ENCODE measurements at places on chromosomes 7 and 10.

GRCh38 chr7:36082216-36082615 is 70.8 kb upstream of the EEPD1 start:
- no peak for DNase-seq

- no peak for DNase-seq
Observed at GRCh38 chr7:127717502-127718339, 65.7 kb downstream of the SND1 start.

DNA sequence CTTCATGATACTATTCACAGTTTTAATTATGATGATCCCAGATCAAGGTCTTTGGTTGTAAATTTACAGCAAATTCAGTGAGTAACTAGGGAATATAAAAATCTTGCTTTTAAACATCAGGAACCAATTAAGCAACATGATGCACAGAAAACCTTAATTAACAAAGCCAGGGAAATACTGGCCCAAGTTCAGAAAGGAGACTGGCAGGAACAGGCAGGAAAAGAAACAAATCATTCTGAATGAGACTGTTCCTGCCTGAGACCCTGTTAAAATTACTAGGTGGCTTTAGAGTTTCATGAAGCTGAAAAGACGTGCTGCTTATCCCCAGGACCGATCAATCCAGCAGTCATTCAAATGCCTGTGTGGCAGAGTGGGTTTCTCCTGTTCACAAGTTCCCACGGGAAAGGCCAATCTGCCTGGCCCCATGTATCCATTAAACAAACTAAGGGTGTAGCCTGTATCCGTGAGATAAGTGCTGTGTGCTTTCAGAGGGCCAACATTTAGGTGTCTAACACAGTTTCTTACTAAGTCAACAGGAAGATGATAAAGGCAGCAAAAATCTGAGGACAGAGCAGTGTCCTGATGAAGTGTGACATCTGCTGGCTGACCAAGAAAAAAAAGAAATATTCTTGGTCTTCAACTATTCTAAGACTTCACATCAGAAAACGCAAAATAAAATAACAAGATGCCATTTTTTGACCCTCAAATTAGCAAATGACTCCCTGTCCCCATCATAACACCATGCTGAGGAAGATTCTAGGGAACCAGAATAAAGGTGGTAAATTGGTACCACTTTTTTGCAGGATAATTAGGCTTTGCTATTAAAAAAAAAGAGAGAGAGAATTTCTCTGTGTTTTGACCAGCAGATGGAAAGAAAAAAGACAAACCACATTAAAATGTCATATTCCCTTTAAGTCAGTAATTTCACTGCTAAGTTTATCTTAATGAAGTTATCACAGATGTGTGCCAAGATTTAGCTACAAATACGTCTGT is 34.2 kb downstream of the PUS7 start:
- peak; percentile 7 for DNase-seq

DNA sequence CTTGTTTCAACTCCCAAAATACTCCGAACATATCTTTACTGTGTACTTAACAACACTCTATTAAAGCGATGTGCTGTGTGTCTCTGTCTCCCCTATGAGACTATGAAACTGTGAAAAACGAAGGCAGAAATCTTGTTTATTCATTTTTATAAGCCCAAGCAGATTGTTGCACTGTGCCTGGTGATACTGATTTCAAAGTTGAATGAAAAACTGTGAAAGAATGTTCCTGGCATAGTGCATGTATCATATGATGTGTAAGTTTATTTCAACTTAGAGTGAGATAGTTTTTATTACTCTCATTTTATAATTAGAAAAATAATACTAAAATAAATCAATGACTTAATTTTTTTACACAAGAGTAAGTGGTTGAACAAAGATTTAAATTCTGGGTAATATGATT is 471.9 kb upstream of the PCDH15 start:
- DNase-seq, result no peak

DNA sequence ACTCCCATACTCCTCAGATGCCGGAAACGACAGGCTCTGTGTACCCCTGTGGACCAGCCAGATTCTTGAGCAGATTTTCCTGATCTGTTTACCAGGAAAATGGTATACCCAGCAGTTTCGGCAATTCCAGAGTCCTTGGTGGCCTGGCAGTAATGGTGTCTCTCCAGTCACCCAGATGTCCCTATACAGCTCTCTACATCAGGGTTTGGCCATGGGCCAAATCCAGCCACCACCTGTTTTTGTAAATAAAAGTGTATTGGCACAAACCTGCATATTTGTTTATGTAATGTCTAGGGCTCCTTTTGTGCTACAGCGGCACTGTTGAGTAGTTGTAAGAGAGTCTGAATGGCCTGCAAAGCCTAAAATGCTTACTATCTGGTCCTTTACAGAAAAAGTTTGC is 491.3 kb downstream of the RPS24 start:
- peak; percentile 30 for DNase-seq

- no peak for DNase-seq
Observed at GRCh38 chr7:40597517-40597916, 462.7 kb downstream of the SUGCT start.

DNA sequence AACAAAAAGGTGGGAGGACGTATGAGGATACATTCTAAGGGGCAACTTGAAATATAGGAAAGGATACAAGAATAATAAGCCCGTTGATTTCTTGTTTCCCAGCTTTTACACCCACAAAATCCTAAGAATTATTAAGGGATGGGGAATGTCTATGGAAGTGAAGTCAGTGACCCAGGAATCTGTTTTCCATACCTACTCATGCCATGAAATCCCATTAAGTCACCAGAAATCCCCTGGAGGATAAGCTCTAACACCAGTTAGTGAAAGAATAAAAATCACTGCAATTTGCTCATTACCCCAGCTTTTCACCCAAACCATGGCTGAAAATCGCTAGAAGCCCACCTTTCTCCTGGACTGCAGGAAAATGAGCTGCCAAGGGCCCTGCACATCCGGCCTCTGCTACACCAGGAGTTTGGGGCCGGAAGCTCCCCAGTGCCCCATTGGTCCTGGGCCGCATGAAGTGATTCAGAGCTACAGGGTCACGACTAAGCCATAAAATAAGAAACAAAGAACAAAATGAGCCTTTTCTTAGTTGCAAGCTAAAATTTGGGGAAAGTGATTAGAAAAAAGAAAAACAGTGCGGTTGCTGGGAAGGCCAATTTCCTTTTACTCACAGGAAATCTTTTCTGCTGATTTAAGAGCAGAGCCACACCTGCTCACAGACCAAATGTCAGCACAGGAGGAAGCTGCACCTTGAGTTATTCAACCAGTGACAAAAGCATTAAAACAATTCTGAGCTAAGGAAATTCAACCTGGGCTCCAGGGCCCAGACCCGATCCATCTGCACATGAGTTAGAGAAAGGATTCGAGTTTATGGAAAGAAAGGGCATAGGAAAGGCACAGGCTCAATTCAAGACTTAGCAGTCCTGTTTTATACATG is 40.3 kb downstream of the HIPK2 start:
- DNase-seq, result peak; percentile 70

GRCh38 chr10:36716291-36716690 is 409.1 kb upstream of the ANKRD30A start:
- no peak for DNase-seq
